CD8-positive, alpha-beta T cell (primary cell): ENCODE measurements at places on chromosomes 6 and 20.

- no peak for DNase-seq
Measured at GRCh38 chr20:24952376-24953208, 3.5 kb downstream of the CST7 start.

- DNase-seq: no peak
Measured at GRCh38 chr6:43846556-43846955, 76.5 kb downstream of the VEGFA start.

DNA sequence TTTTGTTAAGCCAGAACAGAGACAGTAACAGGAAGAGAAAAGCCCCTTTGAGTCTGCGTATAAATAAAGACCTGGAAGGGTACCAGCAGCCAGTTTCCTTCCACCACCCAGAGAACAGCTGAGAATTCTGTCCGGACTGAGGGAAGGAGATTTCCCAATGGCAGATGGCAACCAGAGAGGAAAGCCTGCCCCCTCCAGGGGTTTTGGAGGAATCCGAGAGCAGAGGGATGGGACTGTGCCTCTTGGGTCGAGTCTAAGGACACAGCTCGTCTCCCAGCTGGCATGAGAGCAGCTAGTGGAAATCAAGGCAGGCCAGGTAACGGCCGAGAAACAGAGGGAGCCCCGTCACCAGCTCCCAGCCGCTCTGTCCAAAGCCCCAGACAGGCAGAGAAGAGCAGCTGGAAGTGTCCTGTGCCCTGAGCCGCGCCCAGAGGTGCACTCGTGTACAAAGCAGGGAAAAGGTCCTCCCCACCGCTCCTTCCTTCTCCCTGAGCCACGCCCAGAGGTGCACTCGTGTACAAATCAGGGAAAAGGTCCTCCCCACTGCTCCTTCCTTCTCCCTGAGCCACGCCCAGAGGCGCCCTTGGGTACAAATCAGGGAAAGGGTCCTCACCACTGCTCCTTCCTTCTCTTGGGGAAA, 134.0 kb upstream of the SNX9 start:
- no peak for DNase-seq

- no peak for DNase-seq
Measured at GRCh38 chr6:346386-347030, 45.0 kb upstream of the IRF4 start.

DNA sequence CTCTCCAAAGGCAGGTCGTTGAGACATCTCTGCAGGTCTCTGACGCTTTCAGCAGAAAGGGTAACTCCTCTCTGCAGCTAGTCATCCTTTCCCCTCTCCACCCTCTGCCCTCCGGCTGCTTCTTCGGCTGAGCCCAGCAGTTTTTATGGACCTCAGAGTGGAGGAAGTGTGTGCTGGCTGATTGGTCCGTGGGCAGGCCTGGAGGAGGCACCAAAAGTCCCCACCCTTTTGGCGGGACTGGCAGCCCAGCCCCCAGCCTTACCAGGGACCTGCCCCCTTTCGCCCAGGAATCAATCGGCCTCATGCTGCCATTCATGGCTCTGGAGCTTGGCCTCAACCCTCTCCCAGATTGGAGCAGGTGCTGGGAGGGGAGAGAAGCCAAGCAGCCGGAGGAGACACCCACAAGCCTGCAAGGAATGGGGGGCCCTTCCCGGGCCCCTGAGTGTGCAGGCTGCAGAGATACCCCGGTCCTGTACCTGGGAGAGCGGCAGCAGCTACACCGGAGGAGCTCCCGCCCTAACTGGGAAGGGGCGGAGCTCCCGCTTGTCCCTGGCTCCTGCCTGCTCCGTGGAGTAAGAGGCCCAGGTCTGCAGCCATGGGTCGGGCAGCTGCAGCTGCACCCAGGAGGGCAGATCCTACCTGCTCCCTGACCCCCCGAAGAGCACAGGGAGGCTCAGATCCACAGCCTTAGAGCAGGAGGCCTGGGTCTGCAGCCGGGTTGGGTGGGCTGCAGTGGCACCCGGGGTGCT, 170.3 kb upstream of the SOX4 start:
- DNase-seq: no peak

DNA sequence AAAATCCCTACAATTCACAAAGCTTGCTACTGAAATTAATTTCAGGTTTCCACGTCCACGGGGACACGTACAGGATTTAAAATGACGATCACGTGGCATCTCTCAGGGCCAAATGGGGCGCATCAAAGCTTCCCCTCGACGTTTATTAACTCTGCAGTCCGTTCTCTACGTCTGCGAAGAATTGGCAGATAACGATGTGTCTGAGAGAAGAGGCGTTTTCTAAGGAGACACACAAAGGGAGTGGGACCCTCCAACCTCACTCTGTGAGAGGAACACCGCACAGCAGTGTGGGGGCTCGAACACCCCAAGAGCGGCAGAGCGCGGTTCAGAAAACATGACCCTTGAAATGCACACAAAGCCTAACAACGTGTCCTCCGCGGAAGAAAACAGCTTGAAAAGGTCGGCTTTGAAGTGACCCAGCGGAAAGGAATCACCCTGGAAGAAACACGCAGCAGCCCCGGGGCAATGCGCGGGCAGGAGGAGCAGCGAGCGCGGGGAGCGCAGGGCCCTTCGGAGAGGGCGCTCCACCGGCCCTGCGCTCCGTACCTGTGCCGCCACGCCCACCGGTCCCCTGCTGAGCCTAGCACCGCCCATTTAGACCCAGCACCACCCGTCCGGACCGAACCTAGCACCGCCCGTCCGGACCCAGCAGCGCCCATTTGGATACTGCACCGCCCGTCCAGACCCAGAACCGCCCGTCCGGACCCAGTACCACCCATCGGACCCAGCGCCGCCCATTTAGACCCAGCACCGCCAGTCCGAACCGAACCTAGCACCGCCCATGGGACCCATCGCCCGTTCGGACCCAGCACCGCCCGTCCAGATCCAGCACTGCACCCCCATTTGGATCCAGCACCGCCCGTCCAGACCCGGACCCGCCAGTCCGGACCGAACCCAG, 1.1 kb upstream of the AFDN start:
- no peak for DNase-seq

GRCh38 chr6:63403725-63404124, 83.9 kb upstream of the LGSN start:
- no peak for DNase-seq

DNA sequence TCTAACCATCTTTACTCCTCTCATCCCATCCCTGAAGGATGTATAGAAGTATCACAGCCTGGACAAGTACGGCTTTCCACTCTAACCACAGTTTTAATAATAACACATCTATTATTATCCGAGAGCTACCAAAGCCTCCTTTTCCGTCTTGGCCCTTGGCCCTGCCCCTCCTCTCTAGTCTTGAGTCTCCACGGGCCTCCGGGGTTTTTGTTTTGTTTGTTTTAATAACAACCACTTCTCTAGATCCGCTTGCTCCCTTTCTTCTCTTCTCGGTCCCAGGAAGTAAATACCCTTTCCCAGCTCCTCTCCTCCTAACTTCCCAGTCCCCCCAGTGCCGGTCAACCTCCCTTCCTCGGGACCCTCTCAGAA, 661 bp downstream of the LCA5 start:
- DNase-seq: no peak

GRCh38 chr6:170212051-170212756, 78.7 kb downstream of the DLL1 start:
- DNase-seq: peak; percentile 1

DNA sequence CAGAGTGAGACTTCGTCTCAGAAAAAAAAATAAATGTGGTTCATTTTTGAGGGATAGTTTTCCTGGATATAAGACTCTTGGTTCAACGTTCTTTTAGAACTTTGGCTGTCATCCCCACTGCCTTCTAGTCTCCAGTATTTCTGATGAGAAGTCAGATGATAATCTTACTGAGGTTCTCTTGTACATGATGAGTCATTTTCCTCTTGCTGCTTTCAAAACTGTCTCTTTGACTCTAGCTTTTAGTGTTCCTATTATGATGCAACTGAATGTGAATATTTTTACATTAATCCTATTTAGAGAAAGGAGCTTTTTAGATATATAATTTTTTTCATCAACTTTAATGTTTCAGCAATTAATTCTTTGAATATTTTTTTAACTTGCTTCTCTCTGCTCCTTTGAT, 46.0 kb upstream of the OR14J1 start:
- DNase-seq: no peak

- no peak for DNase-seq
Measured at GRCh38 chr6:100671740-100672139, 207.0 kb upstream of the SIM1 start.

DNA sequence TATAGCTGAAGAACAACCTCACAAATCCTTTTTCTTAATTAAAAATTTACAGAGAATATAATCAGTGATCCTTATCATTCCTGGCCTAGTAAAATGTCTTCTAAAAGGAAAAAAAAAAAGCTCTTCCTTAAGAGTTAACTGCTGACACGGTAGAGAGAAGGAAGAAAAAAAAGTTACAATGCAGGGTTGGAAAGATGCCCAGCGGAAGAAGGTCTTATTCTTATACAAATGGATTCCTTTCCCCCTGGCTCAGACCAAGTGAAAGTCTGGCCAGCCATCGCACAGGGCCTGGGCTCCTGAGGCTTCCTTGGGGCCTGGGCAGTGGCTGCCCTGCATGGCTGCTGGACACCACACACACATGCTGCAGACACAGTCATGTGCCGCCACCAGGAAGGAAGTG, 688.6 kb downstream of the TENT5A start:
- DNase-seq: no peak

GRCh38 chr6:25173246-25173645, 105.9 kb upstream of the CARMIL1 start:
- no peak for DNase-seq

GRCh38 chr6:119463081-119463626, 113.6 kb upstream of the MAN1A1 start:
- DNase-seq: no peak

DNA sequence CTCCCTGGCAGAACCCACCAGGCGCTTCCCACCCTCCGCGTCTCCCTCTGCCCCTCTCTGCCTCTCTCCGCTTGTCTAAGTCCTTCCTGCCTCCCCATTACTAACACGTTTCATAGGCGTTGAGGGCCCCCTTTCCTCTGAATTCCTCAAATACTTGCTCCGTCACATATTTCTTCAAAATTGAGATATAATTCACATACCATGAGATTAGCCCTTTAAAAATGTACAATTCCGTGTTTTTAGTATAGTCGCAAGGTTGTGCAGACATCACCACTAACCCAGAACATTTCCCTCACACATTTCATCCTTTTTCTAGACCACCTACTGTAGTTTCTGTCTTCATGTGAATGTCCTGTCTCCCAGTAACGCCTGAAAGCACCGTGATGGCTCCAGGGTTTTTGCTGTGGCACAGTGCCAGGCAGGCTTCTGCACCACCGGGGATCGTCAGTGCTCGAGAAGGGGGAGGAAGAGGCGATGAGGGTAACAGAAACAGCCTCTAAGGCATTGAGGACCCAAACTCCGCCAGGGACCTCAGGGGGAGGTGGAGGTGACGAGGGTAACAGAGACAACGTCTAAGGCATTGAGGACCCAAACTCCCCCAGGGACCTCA, 141.9 kb upstream of the SNX9 start:
- DNase-seq: no peak

- DNase-seq: peak; percentile 67
Measured at GRCh38 chr6:17156112-17156921, 54.5 kb downstream of the STMND1 start.

GRCh38 chr20:45193331-45193730, 13.5 kb upstream of the SEMG1 start:
- no peak for DNase-seq

GRCh38 chr6:14726816-14727493, 518.9 kb upstream of the JARID2 start:
- DNase-seq: no peak

- no peak for DNase-seq
Measured at GRCh38 chr6:168650671-168651111, 209.7 kb downstream of the SMOC2 start.

DNA sequence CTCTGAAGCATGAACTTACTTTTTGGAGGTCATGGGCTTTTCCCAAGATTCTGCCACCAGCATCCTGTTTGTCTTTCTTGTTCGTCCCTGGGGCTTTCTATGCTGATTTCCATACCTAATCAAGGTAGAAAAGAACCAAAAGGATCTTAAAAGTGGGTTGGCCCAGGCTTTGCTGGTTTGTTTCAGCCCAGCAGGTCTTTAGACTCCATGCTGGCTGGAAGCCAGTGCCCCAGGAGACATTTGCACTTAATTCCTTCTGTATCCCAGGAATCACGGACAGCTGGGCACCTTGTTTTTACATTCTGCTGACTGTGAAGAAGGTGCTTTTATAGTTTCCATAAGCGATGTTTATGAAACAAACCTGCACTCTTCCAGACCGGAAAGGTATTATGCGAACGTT, 195.9 kb downstream of the CDH4 start:
- no peak for DNase-seq

GRCh38 chr20:58596750-58597248, 54.3 kb upstream of the STX16 start:
- DNase-seq: no peak

GRCh38 chr20:13105864-13106457, 97.2 kb downstream of the SPTLC3 start:
- no peak for DNase-seq

GRCh38 chr6:107064579-107065065, 36.6 kb downstream of the MTRES1 start:
- no peak for DNase-seq

DNA sequence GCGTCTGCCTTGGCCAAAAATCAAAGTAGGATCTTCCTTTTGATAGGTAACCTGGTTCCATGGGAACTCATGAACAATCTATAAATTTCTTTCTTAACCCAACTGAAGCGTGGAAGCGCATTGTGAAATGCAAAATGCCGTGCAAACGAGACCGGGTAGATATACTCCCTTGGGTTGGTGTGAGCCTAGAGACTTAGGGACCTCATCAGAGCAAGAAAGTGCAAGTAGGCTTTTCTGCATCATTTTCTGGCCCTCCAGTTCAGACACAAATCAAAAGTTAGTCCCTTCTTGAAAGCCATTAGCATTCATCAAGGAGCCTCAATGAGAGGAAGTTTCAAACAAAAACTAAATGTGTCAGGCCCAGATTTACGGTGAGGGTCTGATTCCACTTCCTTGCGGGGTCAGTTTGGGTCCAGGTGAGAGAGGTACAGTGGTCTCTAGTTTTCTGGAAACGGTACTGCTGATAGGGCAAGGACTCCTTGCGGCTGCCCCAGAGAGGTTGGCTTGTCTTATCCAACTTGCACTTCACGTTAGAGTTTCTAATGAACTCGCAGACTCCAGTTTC, 5.3 kb upstream of the ZNF184 start:
- DNase-seq: no peak

- no peak for DNase-seq
Measured at GRCh38 chr20:1858871-1859270, 36.3 kb upstream of the SIRPA start.

- DNase-seq: no peak
Measured at GRCh38 chr6:97815301-97815812, 532.3 kb upstream of the MMS22L start.

DNA sequence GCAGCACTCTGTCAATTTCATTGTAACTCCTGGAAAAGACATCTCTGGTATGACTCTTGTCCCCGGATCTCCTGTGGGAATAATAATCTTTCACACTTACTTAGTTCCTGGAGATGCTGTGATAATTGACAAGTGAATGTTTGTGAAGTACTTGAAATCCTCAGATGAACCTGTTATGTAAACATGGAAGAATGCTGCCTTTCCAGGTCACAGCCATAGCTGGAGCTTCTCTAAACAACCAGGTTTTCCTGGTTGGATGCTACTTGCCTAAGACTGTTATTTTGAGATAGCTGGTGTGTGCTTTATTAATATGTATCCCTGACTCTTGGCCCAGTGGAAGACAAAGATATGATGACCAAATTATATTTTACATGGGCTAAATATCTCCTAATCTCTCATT, 228.6 kb downstream of the KCNQ5 start:
- no peak for DNase-seq
